ENCODE measurements at places on chromosomes 3 and 15.

DNA sequence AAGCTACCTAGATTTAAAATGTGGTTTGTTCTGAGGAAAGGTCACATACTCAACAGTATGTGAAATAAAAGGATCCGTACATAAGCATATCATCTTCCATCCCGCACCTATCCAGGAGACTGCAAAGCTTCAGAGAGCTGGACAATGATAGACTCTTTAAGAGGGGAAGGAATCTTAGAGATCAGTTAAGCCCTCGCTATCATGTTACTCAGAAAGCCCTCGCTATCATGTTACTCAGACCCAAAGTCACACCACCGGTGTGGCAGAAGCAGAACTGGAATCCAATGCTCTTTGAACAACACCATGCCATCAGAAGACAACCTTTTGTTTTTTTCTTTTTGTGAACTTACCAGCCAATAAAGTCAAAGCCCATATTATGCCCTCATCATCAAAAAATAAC, 5.8 kb downstream of the ANO10 start:
- DNase-seq: no peak

- no peak for DNase-seq
Observed at GRCh38 chr3:31763731-31764130, 217.3 kb downstream of the OSBPL10 start.

GRCh38 chr3:125150525-125151441, 61.8 kb downstream of the SLC12A8 start:
- DNase-seq: no peak

DNA sequence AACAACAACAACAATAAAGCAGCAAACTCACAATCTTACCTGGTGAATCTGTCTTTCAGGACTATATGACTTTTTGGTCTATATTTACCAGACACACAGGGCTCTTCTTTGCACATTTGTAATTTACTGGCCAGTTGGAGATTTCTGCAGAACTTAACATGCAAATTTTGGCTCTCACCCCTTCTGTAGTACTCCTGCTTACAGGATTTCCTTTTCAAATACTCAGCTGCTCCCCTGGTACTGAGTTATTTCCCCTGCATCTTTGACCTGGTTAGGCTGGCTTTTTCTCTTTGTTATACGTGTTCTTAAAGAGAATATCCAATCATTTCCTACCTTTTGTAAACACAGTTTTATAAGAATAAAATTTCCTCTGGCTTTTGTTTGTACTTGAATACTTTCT, 228.0 kb downstream of the MBNL1 start:
- DNase-seq: no peak

DNA sequence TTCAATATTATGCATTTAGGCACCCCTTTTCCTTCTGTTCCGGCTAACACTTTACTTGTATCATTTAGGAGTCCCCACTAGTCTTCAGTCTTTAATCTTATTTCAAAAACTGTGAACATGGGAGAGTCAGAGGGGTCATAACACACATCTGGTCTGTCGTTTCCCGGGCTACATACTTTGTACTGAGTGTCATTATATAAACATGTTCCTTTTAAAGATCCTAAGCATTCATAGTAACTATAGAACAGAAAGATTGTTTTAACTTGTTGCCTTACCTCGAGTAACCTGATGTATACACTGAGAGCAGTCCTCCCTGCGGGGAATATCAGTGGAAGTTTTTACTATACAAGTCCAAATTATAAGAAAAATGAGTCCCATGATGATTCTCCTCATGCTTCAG, 78.2 kb upstream of the VEPH1 start:
- DNase-seq: no peak

DNA sequence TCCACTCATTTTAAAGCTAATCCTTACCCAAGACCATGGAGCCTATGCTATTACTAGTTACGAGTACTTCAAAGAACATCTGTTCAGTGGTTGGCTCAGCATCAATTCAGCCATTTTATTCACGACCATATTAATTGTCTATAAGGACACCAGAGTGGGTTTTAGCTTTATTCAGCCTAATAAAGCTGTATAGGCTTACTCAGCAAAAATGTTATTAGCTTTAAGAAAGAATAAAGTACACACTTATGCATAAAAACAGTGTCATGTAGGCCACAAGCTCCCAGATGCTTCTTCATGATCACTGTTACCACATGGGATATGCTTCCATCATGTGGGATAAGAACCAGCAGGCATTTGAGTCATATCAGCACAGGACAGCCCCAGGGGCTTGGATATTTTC, 87.4 kb upstream of the GPR149 start:
- no peak for DNase-seq

DNA sequence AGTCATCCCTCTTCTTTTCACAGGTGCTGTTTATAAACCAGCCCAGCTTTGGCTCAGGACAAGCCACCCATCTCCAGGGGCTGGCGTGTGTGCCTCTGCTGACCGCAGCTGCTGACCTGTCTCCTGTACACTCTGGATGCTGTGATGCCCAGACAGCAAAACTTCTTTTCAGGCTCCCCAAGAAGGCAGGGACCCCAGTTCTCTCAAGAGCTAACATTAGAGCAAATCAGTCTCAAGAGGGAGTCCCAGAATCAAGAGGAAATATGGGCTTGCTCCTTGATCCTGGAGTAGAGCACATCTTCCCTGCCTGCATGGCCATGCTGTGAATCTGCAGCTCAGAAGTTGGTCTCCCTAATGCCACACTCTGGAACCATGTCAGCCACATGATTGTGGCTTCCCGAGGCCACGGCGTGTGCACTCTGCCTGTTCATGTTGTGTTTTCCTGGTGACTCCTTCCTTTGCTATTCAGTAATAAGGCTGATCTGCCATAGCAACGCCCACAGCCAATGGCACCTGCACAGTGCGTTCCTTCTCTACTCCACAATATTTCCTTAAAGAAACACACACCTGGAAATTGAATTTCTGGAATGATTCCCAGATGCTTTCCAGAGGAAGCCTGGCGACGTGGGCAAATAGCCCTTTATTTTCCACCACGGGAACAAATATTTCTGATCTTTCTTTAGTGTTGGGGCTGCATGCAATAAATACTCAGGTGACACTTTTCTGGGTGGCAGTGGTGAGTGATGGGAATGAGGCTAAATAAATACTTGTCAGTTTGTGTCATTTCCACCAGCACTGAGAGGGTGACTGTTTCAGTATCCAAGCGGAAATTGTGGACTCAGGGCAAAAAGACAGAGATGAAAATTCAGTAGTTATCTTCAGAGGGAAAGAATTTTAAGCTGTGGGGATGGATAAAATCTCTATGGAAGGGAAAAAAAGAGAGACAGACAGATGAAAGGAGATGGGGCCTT, 21.9 kb upstream of the THSD4 start:
- no peak for DNase-seq

GRCh38 chr15:45618813-45619212, 16.0 kb upstream of the SQOR start:
- no peak for DNase-seq

DNA sequence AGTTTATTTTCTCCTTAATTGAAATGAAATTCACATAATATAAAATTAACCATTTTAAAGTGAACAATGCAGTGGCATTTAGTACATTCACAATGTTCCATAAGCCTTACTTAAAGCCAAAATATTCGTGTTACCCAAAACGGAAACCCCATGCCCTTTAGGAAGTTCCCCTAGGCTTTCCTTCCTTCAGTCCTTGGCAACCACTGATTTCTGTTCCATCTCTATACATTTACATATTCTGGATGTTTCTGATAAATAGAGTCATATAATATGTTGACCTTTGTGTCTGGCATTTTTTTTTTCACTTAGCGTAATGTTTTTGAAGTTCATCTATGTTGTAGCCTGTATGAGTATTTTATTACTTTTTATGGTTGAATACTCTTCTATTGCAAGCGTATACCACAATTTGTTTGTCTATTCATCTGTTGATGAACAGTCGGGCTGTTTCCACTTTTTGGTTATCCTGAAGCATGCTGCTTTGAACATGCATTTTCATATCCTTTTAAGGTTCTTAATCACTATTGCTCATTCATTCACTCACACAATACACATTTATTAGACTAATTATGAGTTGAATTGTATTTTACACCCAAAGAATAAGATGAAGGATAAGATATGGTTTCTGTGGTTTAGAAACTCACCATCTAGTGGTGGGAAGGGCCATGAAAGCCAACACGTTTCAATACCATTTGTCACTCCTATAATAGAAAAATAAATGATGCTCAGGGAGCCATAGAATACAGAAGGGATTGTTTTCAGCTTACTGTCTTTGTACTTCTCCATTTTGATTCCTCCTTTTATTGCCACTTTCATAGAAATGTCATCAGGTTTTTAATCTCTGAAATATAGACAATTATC, 408.2 kb upstream of the CBLB start:
- DNase-seq: no peak

DNA sequence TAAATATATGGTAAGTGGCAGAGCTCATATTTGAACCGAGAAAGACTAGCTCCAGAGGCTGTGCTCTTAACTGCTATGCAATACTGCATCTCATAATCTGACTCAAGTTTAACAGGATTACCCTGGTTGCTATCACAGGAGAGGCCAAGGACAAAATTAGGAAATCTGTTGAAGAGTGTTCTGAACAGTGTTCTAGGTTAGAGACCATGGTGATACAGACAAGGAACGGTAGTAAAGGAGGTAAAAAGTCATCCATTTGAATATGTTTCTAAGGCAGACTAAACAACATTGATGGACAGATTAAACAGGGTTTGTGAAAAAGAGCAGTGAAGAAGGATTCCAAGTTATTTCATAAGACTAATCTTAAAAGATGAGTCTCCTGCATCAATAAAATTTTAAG, 22.1 kb downstream of the PLOD2 start:
- no peak for DNase-seq

DNA sequence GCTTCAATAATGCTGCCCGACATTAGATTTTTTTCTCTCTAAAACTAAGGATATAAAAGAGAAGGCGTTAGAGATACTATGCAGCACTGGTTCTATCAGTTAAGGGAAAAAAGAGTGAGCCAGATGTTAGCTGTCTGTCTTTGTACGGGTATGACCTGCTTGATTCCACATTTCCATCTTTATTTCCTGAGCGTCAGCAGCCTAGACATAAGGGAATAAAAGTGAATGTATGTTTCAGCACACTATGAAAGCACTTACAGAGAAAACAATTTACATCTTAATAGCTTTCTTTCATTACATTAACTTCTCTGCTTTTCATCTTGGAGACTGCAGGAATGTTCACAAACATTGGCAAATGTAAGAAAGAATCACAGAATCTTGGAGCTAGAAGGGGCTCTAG, 319.3 kb downstream of the CTNNB1 start:
- DNase-seq: no peak

GRCh38 chr3:43968465-43968864, 273.2 kb upstream of the TOPAZ1 start:
- DNase-seq: no peak

DNA sequence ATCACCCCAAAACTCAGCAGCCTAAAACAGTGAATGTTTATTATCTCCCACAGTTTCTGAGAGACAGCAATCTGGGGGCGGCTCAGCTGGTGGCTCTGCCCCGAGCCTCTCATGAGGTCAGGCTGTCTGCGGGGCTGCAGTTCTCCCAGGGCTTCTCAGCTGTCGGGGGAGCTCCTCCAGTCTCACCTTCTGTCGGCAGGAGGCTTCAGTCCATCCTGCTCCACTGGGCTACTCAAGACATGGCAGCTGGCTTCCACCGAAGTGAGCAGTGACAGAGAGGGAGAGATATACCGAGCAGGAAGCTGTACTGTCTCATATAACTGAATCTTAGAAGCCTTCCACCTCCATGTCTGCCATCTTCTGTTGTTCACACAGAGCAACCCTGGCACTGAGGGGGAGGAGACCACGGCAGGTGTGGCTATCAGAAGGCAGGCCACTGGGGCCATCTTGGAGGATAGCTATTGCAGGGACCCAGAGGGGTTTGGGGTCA, 72.8 kb upstream of the ITGA11 start:
- DNase-seq: no peak

GRCh38 chr3:193917158-193917557, 218.8 kb upstream of the HES1 start:
- no peak for DNase-seq

DNA sequence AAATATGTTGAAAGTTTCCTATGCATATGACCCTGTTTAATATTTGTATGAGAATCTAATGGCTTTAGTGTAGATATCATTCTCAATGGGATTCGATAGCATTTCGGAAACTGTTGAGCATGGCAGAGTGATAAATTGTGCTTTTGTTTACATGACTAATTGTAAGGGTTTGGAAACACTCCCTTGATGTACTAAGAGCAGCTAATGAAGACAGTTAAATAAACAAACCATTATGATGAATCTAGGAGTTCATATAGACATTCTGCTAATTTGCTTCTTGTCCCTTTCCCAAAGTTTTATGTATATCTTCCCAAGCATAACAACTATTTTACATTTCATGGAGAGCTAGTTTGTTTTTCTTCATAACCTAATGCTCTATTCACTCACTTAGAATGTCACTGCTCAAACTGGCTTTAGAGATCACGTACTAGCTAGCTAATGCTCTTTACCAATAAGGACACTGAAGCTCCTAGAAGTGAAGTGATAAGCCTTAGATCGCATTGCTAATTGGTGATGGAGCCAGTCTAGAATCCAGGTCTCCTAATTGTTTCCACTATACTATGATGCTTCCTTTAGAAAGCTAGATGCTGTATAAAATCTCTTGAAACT, 140.8 kb downstream of the TP63 start:
- DNase-seq: no peak

GRCh38 chr15:38019066-38019465, 84.6 kb downstream of the TMCO5A start:
- no peak for DNase-seq

- DNase-seq: no peak
Observed at GRCh38 chr3:140924097-140924873, 17.4 kb upstream of the SLC25A36 start.

DNA sequence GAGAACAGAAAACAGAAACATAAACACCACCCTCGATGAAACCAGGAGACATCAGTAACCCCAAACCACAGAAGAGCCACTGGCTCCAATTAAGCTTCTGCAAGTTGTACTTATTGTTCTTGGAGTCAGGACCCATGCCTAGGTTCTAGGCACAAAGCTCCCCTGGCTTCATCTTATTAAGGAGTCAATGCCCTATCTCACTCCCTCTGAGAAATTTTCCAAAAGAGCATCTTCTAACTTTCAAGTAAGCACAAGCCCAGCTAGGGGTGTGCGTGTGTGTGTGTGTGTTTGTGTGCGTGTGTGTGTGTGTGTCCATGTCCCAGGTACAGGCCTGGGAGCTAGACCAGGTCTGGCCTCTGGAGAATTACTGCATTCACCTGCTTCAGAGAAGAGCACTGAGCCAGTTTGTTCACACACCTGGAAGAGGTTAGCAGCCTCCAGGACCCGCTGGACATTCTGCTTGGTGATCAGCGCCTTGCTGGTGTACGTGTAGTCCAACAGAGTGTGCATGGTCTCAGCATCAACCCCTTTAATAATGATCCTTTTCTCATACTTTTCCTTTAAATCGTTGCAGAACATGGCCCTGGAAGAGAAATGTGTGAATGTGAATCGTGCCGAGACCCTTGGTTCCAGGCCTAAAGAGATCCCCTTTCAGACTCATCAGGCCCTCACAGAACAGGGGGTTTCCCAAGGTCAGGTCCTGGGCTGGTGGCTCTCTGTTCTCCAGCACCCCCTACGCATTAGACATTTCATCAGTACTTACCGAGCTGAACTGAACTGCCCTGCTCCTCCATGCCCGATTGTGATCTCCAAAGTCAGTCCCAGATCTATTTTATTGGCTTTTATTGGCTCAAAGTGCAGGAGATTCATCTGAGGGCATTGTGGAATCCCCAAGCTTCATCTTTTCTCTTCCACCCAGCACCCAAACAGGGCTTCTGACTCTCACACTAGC, 27.8 kb downstream of the KLHL6 start:
- DNase-seq: no peak

All from CD4-positive, alpha-beta T cell (primary cell).